ENCODE measurements at places on chromosomes 11 and 22.

GRCh38 chr11:35971841-35972422 lies 28.1 kb downstream of the LDLRAD3 start:
- no peak for DNase-seq

- no peak for DNase-seq
These were observed 15.5 kb downstream of the TSKU start for GRCh38 chr11:76798671-76799065.

GRCh38 chr11:32331792-32332191 lies 103.5 kb downstream of the WT1 start:
- DNase-seq = no peak

GRCh38 chr11:68798221-68798813 lies 43.4 kb downstream of the CPT1A start:
- DNase-seq = no peak

GRCh38 chr11:121520243-121521144 lies 67.7 kb upstream of the SORL1-AS1 start:
- DNase-seq = no peak

GRCh38 chr22:36156515-36157419 lies 3.8 kb downstream of the APOL3 start:
- no peak for DNase-seq

DNA sequence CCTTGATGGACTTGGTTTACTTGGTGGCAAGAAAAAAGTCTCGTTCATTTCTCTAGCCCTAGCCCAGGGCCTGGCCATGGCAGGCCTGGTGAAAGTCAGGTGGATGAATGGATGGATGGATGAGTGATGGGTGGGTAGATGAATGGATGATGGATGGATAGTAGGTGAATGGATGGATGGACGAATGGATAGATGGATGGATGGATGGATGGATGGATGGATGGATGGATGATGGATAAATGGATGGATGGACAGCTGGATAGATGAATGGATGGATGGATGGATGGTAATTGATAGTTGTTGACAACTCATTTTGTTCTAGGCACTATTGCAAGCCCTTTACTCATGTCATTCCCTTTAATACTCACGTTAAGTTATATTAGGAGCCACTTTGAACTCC lies 86.1 kb upstream of the ANO1 start:
- no peak for DNase-seq

- DNase-seq = no peak
These were observed 11.5 kb upstream of the RPS3 start for GRCh38 chr11:75387736-75388294.

GRCh38 chr11:15307619-15308024 lies 192.9 kb downstream of the INSC start:
- DNase-seq = no peak

GRCh38 chr11:69216647-69217051 lies 60.9 kb downstream of the SMIM38 start:
- no peak for DNase-seq

- no peak for DNase-seq
These were observed 72.7 kb upstream of the RTL6 start for GRCh38 chr22:44570476-44571445.

DNA sequence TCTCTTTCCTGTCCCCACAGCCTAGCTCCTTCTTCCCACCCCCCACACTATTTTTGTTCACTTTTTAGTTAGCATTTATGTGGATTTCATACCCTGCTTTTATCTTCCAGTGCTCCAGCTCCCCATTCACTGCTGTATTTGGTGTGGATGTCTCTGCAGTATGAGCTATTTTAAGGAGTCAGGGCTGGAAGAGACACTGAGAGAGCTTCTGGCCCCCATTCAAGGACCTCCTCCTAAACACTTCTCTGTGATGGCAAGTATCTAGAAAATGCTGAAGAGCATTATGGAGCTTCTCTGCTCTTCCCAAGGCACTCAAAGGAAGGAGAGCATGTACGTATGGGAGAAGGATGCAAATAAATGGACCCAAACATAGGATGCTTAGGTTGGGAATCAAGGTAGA lies 79.5 kb downstream of the RAB30 start:
- DNase-seq = no peak

- no peak for DNase-seq
These were observed 4.6 kb downstream of the FRMD8 start for GRCh38 chr11:65390996-65391395.

- DNase-seq = no peak
These were observed 147.4 kb downstream of the TRIM29 start for GRCh38 chr11:119990309-119991021.

GRCh38 chr22:42169055-42169469 lies 38.5 kb upstream of the CYP2D6 start:
- DNase-seq = no peak

GRCh38 chr11:131465746-131466145 lies 95.3 kb downstream of the NTM start:
- no peak for DNase-seq

DNA sequence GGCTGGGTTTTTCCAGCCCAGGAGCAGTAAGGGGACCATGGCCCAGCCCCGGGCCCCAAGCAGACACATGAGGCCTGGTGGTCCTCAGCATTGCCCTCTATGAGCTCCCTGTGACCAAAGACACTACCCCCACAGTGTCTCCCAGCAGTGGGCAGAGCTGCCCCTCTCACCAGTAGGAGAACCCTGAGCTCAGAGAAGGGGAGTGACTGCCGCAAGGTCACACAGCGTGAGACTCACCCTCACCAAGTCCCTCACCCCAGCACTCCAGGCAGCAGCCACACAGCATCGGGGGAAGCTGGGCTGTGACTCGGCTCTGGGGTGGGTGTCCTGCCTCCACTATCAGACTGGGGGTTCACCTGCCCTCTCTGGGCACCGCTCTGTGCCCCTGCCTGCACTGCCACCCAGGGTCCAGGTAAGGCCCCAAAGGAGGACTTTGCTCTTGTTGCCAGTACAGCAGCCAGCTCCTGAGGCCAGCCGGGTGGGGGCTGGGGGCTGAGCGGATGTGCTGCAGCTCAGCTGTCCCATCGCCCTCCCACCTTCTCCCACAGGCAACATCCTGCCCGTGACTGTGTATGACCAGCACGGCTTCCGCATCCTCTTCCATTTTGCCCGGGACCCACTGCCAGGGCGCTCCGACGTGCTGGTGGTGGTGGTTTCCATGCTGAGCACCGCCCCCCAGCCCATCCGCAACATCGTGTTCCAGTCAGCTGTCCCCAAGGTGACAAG lies 7.9 kb upstream of the SH3BP1 start:
- no peak for DNase-seq

DNA sequence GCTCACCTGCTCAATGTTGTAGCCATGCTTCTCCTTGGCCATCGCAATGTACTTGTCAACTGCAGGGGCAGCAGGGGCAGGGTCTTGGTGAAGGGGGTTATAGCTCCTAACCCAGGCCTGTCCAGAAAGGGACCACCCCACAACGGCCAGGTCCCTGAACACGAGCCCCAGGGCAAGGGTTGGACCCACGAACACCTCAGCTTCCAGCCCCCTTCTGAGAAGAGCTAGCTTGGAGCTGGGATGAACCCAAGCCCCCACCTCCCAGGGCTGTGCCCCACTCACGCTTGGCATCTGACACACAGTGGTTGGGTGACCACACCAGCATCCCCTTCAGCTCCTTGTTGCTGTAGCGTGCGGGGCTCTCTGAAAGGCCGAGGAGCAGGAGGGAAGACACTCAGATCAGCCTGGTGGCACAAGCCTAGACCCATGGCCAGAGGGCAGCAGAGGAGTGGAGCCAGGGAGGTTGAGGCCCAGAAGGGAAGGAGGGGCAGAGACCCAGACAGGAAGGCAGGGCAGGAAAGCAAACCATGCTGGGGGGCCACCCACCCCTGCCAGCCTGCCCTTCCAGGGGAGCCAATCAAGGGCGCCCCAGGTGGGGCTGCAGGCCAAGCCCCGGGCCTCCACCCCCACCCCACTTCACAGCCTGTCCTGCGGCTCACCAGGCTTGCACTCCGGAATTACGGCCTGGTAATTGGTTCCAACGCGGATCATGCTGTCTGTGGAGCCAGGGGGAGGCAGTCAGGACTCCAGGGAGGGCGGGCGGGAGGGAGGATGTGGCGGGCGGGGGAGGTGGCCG lies 1.9 kb downstream of the RCOR2 start:
- DNase-seq = no peak

GRCh38 chr22:36787204-36787988 lies 11.5 kb upstream of the IFT27 start:
- DNase-seq = no peak

DNA sequence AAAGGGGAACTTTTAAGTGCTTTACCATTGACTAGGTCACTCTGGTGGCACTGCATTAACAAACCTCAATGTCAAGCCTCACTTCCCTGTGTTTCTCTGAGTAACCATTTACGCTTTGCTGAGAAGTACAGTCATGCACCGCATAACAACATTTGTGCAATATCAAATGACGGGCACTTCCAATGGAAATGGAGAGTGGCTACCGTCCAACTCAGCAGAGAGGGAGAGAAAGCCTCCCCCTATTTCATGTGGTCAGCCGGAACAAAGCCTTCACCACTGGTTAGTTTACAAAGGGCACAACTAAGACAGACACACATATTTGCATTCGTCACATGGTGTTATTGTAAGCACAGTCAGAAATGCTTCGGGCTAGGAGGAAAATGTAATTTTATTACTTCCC lies 117.3 kb downstream of the RASSF10 start:
- DNase-seq = no peak

DNA sequence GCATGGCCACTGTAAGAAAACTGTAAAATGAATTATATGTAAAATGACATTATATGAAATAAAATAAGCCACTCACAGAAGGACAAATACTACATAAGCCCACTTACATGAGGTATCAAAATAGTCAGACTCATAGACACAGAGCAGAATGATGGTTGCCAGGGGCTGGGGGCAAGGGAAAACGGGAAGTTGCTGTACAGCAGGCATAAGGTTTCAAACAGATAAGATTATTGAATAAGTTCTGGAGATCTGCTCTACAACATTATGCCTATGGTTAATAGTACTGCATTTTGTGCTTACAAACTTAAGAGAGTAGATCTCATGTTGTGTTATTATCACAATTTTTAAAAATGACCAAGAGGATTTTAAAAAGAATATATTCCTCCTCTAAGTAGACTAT lies 32.7 kb upstream of the HEPHL1 start:
- DNase-seq = no peak

GRCh38 chr22:40204321-40205116 lies 26.8 kb downstream of the TNRC6B start:
- no peak for DNase-seq

DNA sequence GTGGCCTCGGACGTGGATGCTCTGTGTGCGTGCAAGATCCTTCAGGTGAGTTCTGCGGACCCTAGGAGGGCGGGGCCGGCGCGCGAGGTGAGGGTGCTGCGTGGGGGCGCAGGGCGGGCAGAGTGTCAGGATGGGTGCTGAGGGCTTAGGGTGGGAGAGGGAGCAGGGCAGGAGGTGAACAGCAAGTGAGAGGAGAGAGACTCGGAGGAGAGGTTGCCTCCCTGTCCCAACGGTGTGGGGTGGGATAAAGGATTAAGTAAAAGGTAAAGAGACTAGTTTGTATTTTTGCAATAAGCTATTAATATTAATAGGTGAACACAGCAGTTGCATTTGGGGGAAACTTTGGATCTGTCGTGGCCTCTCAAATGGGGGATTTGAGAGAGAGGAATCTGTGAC lies 451 bp downstream of the CDC45 start:
- no peak for DNase-seq

- DNase-seq = no peak
These were observed 1.5 kb upstream of the SF3B2 start for GRCh38 chr11:66050581-66051231.

Data from cortex of kidney (tissue), 1 donor.